Gastrocnemius medialis (tissue), 4 donors: ENCODE measurements at places on chromosomes 4 and X. TPM values are rescaled to one million over a fixed set of nuclear protein-coding genes. Genes with fewer than 3 reads are reported as not detected.
A peak's percentile ranks its signal among the peaks of the same experiment; 100 is the strongest.

The ABLIM2 gene
- 281 TPM for total RNA-seq

DNA sequence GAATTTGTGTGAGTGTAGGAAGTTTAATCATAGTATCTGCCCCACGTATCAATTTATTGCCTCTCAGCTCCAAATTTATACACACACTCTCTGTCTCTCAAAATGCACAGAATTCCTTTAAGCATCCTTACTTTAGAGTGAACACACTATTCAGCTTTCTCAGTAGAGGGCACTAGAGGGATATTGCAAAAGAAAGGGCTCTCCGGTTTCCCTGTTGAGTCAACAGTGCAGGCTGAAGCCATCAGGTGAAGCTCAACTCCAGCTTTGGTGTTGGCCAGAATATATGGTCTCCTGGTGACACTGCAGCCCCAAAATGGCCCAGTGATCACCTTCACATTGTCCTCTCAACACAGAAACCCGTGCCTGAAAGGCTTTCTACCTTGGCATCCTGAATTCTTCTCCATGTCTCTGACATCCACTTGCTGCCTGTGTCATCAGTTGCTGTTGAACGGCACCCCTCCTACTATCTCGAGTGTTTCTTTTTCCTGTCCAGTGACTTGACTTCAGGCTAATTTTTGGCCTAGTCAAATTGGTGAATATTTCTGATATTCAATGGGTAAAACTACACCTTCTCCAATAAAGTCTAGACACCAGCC lies 670.5 kb downstream of the GABRG1 start:
- no peaks in the 10 kb centered on the region for H3K36me3 ChIP-seq
- no peaks in the 10 kb centered on the region for H3K27me3 ChIP-seq
- H3K4me1 ChIP-seq: no peaks in the 10 kb centered on the region
- H3K27ac ChIP-seq: no peak overlapping the region
- DNase-seq: no peak
- H3K4me3 ChIP-seq: no peak overlapping the region

The PCDH18 gene
- total RNA-seq: 10.5 TPM

The CCDC120 gene
- total RNA-seq: 0.31 TPM

DNA sequence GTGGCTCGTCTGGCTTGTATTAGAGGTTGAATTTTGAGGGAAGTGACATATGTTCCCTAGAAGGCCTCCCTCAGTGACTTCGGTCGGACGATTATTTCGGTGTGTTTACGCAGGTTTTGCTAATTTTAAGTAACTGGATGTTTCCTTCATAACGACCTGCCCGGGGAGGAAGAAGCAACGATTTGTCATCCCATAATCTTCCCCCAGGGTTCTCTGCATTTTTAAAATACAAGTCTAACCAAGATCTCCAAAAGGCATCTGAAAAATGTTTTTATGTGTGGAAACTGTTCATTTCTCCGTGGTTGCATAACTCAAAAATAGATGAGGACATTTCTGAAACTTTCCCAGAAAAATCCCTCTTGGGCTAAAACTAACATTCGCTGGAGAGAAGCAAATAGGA lies 195.4 kb downstream of the SHOX start:
- H3K4me1 ChIP-seq: no peaks in the 10 kb centered on the region
- peak overlapping the region; percentile 38 for H3K27ac ChIP-seq
- no peaks in the 10 kb centered on the region for H3K36me3 ChIP-seq
- no peak for DNase-seq
- H3K27me3 ChIP-seq: no peaks in the 10 kb centered on the region
- H3K4me3 ChIP-seq: no peak overlapping the region

The UGT8 gene
- 0.16 TPM for total RNA-seq
